ENCODE measurements at places on chromosomes 3 and 15. TPM values are rescaled to one million over a fixed set of nuclear protein-coding genes. Genes with fewer than 3 reads are reported as not detected.

The HTR3E gene
- not detected for total RNA-seq

The TRAT1 gene
- total RNA-seq: not detected

The FSIP1 gene
- 0.81 TPM for total RNA-seq

The CPNE4 gene
- total RNA-seq: not detected
